ENCODE measurements at places on chromosomes 2 and 18.

DNA sequence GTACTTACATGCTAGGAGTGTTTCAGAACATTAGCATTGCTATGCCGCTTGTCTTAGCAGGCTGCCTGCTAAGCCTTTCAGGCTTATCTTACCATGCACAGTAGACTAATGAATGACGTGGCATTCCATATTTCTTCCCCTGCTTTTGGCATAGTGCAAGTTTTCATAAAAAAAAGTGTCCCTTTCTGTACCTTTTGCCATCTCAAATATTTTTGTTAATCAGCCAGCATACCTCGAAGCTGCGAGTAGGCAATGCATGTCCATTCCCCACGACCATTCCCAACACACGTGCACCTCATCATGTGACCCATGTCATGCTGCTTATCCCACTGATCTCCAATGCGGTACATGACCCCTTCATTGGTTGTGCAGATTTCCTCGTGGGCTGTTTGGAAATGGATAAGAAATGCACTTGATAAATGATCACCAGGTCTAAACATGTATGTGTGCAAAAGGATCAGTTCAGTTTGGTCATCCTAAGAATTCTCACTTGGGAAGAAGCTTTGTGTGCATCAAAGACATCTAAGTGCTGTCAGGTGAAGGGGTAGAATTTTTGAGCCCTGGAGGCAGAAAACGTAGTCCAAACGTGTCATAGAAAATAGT, 13.9 kb downstream of the FN1 start:
- no peak for DNase-seq

GRCh38 chr2:157246765-157247407, 10.6 kb upstream of the GALNT5 start:
- DNase-seq, result no peak

DNA sequence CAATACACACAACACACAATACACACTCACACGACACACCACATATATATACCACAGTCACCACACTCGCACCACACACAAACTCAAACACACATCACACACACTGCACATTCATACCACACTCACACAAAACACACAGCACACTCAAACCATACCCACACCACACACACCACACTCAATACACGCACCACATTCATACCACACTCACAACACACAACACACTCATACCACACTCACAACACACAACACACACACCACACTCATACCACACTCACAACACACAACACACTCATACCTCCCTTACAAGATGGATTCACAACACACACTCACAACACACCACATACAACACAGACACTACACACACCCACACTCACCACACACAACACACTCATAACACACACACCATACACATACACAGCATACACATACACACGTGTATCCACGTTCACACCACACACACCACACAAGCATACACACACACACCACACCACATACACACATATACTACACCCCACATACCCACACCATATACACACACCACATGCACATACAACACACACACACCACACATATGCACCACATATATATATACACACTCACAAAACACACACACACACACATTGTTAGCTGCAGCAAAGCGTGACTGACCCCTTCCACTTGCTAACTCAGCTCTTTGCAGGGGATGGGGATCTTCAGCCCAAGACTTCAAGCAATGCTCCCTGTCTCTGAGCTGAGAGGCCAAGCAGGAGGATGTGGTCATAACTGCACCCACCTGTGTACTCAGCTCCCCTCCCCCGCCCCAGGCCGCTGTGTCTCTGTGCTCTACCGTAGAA, 59.0 kb downstream of the SDC1 start:
- no peak for DNase-seq

DNA sequence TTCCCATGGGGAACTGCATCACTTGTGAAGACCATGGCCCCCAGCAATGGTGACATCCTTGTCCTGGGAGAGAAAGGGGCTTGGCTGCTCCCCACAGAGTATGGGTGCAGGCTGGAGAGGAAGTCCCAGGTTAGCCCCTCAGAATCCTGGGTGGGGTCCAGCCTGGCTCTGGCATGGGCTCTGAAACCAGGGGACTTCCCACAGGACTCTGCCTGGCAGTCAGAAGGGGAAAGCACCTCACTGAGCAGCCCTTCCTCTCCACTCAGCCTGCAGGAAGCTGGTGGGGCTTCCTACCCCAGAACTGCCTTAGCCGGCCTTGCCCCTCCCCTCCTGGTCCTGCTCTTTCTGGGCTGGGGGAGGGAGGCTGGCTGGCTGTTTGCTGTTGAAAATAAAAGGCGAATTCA, 3.7 kb downstream of the NEURL3 start:
- DNase-seq, result peak; percentile 89

GRCh38 chr2:209456489-209456888, 32.6 kb downstream of the MAP2 start:
- DNase-seq, result no peak

DNA sequence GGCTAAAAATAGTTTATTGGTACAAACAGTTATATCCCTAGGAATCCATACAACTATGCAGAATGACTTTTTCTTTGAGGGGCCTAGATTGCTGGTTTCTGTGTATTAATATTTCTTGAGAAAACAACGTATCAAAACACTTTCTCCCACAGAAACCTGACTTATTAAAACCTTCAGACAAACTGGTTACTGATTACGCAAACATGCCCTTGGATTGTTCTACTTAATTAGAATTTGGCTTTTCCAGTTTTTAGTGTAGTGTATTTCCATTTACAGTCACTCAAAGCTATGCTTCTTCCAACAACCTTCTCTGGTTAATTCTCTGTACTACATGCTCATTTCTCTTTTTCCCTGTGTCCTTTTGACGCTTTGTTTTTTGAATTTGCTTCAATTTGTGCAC, 20.0 kb downstream of the VAPA start:
- no peak for DNase-seq

- peak; percentile 20 for DNase-seq
These were observed 15.5 kb downstream of the SPRED2 start for GRCh38 chr2:65416945-65417344.

All from common myeloid progenitor, CD34-positive (primary cell).